ENCODE measurements at places on chromosomes 4 and X. TPM values are rescaled to one million over a fixed set of nuclear protein-coding genes. Genes with fewer than 3 reads are reported as not detected.

Gene CXXC4
- 4.1 TPM for total RNA-seq

Gene ERAS
- total RNA-seq: not detected

GRCh38 chr4:186570193-186570996 is 15.0 kb upstream of the MTNR1A start:
- DNase-seq: no peak

- no peak for DNase-seq
Observed at GRCh38 chrX:46850771-46851170, 13.9 kb downstream of the RP2 start.

GRCh38 chrX:109184506-109185139 is 297.3 kb downstream of the GUCY2F start:
- DNase-seq: no peak

- no peak for DNase-seq
Observed at GRCh38 chr4:125388613-125389012, 73.9 kb downstream of the FAT4 start.
